DMS153 (cell line): ENCODE measurements at places on chromosomes 1 and 21.
A peak's percentile ranks its signal among the peaks of the same experiment; 100 is the strongest.

- DNase-seq = no peak
Observed at GRCh38 chr1:17909634-17910033, 154.5 kb downstream of the ACTL8 start.

DNA sequence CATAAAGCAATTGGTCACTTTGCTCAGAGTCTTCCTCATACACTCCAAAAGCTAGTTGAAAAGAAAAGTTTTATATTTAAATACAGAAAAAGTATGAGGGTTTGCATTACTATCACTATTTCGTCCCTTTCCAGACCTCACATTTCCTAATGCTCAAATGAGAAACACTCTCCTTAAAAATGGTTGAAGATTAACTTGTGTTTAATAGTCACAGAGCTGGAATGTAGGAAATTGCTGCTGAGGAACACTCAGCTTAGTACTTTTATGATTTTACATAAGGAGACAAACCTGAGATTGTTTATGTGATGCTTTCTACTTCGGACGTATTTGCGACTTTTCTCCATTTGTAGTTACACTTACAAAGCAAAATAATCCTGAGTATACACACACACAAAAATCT, 39.8 kb downstream of the MYSM1 start:
- no peak for DNase-seq

DNA sequence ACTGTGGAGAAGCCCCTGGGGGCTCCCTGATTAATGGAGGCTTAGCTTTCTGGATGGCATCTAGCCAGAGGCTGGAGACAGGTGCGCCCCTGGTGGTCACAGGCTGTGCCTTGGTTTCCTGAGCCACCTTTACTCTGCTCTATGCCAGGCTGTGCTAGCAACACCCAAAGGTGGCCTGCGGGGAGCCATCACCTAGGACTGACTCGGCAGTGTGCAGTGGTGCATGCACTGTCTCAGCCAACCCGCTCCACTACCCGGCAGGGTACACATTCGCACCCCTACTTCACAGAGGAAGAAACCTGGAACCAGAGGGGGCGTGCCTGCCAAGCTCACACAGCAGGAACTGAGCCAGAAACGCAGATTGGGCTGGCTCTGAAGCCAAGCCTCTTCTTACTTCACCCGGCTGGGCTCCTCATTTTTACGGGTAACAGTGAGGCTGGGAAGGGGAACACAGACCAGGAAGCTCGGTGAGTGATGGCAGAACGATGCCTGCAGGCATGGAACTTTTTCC, 24.8 kb downstream of the PCSK9 start:
- peak; percentile 19 for DNase-seq

GRCh38 chr1:45348966-45349677, 8.9 kb upstream of the MUTYH start:
- no peak for DNase-seq
